Inflammatory macrophage (primary cell): ENCODE measurements at places on chromosomes 3 and 15.

DNA sequence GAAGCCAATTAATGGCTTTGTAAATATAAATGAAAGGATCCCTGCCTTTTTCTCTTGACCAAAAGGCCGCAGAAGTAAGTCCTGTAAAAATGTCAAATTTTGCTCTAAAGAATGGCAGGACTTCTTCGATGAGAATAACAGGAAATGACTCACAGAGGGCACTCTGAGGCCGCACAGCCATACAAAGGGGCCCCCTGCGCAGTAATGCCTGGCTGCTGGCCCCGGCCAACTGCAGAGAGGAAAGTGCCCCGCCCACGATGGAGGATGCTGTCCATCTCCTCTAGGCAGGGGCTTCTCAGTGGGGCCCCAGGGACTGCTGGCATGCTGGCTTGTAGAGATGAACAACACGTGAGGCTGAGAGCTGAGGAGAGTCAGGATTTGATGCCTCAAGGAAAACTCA is 18.1 kb upstream of the SCN10A start:
- DNase-seq, result peak; percentile 42

GRCh38 chr15:52392008-52392687 is 96.5 kb upstream of the MYO5C start:
- DNase-seq, result no peak

- DNase-seq, result no peak
These were observed 27.6 kb downstream of the SPTBN5 start for GRCh38 chr15:41866263-41866703.

DNA sequence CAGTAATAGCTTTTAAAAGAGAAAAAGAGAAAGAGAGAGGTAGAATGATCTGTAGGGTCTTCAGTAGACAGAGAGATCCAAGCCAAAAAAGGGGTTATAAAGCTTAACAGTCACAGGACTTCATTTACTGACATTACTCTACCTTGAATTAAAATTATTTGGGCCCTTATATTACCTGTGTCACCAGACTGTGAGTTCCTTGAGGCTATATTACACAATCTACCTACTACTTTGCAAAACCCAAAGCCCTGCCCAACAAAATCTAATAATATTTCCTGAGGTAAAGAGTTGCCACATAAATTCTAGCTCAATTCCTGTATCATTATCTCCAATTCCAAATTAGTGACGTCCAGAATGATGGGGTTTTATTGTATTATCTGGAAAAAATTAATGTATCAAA is 1.9 kb downstream of the UBR1 start:
- DNase-seq, result no peak

DNA sequence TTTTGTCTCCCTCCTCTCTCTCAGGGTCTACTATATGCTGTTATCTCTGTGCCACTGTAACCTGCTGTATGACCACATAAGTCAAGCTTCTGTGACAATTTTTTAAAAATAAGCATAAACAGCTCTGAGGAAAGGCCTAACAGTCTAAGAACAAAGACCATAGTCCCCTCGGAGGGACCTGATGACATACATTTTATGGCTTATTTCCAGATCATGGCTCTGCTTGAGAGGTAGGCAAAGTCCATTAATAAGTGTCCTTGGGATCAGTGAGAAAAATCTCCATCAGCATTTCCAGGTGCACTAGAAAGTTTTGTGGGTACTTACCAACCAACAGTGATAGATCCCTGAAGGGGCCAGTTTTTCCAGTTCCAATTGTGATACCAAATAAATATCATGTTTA is 123.8 kb downstream of the TNIK start:
- no peak for DNase-seq

DNA sequence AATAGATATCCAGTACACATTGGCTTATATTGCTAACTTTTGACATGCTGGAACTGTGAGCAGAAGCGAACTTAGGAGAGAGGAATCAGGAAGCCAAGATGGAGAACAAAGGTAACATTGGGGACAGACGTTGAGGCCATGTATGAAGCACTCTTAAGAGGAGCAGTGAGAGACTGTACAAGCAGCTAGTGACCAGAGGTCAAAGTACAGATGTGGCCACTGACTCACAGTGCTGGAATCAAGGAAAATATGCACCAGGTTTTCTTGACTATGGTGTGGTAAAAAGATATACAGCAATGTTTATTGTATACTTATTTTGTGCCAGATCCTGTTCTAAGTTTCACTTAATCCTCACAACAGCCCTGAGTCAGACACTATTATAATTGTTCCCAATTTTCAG is 2.0 kb upstream of the IL20RB start:
- no peak for DNase-seq

DNA sequence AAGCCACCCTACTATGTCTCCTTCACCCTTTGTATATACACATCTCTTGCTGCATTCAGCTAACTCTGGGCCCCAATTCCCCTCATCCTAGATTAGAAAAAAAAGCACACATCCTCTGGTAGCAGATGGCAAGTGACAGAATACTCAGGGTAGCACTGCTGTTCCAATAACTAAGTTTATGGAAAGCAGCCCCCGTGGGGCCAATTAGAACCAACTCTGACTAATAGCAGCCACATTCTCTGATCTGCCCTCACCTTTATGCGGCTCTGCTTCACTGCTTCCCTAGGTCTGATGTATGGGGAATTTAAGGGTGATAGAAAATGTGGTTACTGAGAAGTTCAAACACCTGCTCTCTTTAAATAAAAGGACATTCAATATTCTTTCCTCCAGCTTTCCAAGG is 74.9 kb upstream of the SETMAR start:
- DNase-seq, result no peak

GRCh38 chr3:123706871-123707270 is 122.0 kb upstream of the HACD2 start:
- DNase-seq, result no peak

DNA sequence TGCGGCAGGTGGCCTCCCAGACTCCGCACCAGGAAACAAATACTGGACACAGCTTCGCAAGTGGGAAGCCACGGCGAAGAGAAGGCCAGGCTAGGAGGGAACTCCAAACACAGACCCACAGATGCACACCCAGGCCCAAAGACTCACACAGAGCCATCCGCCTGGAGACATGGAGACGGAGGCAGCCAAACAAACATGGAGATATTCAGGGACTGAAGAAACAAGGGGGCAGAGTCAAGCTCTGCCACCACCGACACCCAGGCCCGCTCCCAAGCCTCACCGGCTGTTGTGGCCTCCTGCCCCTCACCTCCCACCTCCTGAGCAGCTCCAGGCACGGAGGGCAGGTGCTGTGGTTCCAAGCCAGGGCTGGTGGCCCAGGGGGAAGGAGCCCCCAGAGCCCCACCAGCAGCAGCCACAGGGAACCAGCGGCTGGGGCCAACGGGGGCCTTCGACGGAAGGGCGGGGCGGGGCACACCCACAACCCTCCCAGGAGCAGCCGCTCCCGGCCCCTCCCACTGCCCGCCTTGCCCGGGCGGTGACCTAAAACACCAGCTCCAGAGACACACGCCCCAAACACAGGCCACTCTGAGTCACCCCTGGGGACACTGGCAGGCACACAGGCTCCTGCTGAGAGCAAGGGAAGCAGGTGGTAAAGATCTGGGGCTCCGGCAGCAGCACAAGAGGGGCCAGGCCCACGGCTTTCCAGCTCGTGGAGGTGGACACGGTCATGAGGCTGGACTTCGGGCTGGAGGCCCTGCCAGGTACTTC is 31.9 kb downstream of the TNK2 start:
- DNase-seq, result peak; percentile 54

- no peak for DNase-seq
These were observed 5.7 kb upstream of the CHRNA3 start for GRCh38 chr15:78626381-78626995.

- no peak for DNase-seq
These were observed 476.0 kb upstream of the TGFBR2 start for GRCh38 chr3:30130391-30130790.

DNA sequence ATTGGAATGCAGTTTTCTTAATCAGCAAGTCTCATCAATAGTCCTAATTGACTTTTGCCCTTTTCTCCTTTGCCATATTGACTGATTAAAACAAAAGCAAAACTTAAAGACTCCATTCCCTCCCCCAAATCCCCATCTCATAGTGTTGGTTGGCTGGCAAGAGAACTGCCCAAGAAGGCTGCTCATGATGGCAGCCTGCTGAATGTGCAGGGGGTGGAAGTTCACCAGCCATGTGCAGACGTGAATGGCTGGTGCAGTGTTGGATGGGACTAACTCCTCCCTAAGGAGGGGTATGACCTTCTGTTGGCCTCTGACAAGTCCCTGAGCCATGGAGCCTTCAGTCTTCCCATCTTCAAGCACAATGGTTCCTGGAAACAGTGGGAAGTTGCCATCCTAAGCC is 7.0 kb downstream of the SMAD3 start:
- DNase-seq, result no peak

DNA sequence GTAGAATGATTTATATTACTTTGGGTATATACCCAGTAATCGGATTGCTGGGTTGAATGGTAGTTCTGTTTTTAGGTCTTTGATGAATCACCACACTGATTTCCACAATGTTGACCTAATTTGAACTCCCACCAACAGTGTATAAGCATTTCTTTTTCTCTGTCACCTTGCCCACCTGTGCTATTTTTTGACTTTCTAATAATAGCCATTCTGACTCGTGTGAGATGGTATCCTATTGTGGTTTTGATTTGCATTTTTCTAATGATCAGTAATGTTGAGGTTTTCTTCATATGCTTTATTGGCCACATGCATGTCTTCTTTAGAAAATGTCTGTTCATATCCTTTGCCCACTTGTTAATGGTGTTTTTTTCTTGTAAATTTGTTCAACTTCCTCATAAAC is 340.8 kb downstream of the PLOD2 start:
- DNase-seq, result no peak

GRCh38 chr15:73983211-73983727 is 8.8 kb downstream of the STOML1 start:
- no peak for DNase-seq

DNA sequence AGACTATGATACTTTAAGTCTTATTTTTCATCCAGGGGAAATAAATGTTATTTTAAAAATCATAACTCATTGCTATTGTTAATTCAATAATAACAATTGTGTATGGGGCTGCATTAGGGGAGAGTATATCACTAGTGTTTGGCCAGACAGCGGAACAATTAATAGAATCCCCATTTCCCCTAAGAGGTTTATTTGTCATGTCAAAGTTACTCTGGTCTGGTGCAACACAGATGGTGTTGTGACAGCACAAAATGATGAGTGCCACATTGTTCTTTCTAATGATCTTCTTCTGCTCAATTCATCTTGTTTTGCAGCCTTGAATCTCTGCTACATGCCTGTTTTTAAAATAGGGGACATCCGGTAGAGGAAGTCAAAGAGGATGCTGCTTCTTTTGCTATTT is 351.6 kb downstream of the NSUN3 start:
- DNase-seq, result no peak

DNA sequence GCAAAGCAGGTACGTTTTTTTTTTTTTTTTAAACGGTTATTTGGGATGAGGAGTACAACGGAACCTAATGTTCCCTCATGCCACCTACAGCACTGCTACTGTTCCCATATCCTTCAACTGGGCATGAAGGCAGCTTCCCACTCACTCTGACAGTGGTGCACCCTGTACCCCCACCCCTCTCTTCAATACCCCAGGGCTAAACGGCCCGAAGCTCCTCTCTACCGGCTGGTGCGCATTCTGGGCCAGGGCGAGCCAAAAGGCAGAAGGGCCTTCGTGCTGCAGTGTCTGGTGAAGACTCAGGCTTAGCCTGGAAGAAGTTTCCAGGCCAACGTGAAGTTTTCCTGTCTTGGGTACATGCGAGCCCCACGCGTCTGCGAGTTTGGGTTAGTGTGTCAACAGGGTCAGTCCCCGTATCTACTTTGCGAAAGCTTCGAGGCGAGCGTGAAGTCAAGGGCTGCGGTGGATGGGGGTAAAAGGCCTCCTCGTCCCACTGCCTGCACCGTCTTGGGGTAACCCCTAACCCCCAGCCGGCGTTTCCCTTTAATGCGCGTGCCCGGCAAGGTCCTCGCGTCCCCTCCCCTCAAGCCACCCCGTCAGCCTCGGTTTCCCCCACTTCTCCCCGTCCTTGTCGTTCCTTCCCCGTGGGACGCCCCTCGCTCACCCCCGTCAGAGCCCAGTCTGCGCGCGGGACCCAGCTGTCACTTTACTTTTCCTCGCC is 765 bp upstream of the UBE2E2 start:
- DNase-seq, result peak; percentile 32

DNA sequence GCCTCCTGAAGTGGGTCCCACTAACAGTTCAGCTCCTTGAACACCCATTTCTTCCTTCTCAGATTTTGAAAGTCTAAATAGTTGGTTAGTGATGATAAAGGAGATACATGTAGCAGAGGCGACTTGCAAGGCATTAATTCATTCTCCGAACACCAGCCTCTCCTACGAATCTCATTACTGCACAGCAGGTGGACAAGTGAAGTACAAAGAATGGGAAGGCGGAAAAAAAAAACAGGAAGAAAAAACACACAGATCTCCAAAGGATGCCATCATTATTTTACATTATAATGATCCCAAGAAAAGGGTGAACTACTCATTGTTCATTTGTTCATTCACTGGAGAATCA is 276.5 kb downstream of the MAGI1 start:
- DNase-seq, result no peak

- DNase-seq, result no peak
These were observed at the start of gene GRIP2 for GRCh38 chr3:14539742-14540491. Gene GRIP2, minus strand, starts transcription at chr3:14540342. Its CDS starts 34 bp downstream, at chr3:14540308.

DNA sequence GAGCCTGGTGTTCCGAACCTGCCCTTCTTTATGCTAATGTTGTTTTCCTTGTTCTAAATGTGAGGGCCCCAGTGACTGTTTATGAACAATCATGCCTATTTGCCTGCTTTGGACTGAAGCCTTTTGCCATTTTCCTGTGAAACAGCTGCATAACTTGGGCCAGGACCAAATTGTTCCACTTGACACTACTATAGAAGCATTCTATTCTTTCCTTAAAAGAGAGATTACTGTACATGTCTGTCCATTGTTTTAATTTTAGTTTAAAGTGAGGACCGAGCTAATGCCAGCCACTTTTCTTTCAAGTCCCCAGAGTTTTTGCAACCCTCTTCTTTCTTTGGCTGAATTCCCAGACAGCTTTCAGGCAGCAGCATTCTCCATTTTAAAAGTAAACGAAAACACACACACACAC is 980.3 kb downstream of the CADM2 start:
- DNase-seq, result no peak

- no peak for DNase-seq
These were observed 65.6 kb downstream of the CCDC33 start for GRCh38 chr15:74301583-74302361.

DNA sequence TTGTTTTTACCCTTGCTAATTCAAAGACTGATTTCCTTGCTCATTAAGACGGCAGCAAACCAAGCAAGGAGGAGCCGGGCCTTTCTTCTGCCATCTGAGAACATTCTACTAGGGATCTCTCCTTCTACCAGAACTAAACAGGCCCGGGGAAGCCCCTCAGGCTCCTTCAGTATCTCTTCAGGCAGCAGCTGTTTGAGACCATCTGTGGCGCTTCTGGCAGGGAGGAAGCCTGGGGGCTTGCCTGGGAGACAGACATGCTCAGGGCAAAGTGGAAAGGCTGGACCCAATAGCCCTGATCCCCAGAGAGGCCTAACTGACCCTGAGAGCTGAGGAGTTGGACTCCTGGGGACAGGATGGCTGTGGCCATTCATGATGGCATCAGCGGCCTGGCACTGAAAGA is 67.9 kb downstream of the FEM1B start:
- no peak for DNase-seq

GRCh38 chr15:81321667-81322066 is 2.3 kb downstream of the STARD5 start:
- DNase-seq, result no peak
